ENCODE measurements at places on chromosomes 4 and X.

DNA sequence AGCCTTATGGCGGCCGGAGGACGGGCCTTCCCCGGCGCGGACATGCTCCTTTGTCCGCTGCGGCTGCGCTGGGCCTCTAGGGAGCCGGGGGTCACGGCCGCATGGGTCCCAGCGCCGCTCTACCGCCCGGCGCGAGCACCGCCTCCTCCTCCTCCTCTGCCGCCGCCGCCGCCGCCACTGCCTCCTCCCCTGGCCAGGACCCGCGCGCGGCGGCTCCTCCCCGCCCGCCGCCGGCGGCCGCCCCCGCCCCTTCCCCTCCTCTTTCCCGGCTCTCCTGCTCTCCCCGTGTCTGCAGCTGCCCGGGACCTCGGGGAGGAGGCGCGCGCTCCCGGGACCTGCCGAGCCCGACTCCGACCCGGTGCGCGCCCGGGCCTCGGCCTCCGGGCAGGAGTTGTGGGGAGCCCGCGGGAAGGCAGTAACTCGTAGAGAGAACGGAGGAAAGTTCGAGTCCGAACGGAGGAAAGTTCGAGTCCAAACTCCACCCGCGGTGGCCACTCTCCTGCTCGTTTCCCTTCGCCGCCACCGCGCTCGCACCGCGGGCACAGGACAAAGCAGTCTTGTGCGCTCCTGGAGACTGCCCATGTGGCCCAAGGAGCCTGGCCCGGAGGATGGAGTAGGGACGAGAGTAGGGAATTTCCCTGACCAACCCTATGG is at the start of gene ADGRA3:
TSS of gene ADGRA3 (minus strand) at position 179 of the 654 bp plus-strand sequence. CDS start 282 bp downstream, outside the sequence.
- no peak for DNase-seq

DNA sequence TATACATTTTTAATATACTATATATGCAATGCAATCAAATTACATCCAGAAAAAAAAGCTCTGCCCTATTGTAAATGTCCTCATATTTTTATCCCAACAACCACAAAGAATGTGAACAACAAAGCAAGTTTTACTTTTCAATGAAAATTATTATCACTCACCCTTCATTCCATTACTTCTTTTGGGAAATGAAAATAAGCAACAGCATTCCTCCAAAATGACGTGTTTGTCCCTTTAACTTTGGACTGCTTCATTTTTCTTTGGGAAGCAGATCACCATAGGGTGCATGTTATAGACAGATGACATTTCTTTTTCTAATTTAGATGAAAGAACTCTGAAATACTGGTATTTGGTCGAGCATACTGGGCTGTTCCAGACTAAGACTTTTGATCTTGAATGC is 667.1 kb upstream of the BOD1L1 start:
- no peak for DNase-seq

DNA sequence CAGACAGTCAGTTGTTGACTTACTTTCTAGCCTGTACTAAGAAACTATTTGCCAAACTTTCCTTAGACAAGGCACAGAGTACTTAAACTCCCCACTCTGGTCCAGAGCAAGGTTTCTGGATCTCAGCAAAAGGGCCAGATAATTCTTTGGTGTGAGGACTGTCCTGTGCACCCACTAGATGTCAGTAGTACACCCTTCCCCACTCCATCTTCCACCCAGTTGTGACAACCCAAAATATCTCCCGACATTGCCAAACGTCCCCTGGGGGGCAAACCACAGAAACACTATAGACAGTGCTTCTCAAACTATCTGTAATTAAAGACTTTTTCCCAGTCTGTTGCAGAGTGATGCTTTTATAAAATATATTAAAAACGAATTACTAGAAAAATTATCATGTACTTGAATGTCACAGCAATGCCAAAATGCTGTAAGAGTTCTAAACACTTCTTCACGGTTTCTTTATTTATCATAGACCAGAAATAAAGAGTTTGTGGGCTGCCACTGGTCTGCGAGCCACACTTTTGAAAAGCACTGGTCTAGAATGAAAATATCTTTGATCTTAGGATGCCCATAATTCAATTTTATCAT is 203.5 kb downstream of the PRDM5 start:
- DNase-seq: no peak

DNA sequence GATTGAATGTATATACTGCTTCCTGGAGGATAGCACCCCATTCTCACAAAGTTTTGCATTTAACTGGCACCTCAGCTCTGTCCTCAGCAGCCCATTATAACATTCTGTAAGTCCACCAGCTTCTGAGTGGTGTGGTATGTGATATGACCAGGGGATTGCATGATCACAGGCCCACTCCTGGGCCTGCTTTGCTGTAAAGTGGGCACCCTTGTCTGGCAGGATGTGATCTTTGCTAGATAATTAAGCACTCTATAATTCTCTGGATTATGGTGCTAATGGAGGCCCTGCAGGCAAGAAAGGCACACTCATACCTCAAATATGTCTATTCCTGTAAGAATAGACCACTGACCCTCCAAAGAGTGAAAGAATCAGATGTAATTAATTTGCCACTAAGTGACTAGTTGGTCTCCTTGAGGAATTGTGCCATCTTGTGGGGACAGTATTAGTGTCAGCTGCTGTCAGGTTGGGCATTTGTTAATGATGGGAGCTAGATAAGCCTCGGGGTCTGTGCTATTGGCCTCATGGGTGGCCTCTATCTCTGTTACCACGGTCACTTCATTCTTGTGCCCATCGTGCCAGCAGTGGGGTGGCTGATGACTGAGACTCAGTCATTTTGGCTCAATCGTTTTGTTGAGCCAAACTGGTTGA is 2.2 kb upstream of the CFI start:
- DNase-seq: no peak

DNA sequence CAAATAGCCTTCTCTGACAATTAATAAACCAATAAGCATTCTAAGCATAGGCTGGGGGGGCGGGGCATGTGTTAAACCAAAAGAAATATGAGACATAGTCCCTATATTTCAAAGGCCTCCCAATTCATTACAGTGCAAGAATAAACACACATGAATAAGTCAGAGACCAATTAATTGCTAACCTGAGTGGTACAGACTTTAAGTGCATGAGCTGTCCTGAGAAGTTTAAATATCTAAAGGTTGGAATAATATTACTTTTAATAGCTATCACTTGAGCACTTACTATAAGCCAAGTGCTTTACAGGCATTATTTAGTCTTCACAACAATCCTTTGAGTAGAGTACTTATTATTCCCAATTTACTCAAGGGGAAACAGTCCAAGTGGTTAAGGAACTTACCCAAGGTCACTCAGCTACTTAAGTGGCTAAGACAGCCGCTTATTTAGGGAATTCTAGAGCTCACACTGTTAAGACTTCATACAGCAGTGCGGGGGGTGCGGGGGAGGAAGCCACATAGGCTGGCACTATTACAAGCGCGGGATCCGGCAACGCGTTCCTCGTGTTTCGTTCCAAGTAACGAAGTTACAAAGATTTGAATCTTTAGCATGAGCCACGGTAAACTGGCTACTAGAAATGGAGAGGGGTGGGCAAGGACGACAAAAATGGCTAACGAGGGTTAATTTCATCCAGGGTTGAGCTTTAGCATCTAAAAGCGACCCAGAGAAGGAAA is 1.4 kb downstream of the THOC2 start:
- peak; percentile 9 for DNase-seq

DNA sequence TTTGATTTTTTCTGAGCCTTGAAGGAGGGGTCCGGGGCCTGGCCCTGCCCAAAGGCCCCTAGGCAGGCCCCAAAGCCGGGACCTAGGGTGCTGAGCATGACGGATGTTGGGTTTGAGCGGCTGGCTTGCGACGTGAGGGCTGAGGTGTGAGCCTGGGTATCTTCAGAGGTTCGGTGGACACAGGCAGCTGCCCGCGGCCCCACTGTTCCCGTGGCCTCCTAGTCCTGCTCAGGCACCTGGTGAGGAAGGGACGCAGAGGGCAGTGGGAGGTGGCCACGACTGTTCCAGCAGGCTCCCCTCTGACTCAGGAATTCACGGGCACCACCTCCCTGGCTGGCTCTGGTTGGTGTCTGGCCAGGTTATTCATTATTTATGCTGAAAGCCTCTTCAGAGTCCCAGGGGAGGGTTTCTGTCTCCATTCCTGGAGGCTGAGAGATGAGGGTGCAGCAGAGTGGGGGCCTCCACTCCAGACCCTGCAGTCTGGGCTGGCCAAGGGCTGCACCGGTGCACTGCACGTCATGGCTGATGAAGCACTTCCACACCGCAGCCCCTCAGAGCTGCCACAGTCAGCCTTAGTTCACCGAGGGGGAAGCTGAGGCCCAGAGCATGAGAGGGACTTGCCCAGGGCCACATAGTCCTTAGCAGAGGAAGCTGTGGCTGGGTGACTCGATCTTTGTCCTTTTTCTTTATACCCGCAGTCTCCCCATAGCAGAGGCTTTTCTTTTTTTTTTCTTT is 2.2 kb downstream of the MSANTD1 start:
- DNase-seq: no peak

All from activated CD4-positive, alpha-beta T cell treated with anti-CD3 and anti-CD28 coated beads, Interleukin-2, amount 50 U/mL, for 4 hours (primary cell).